ENCODE measurements at places on chromosomes 6 and 20. TPM values are rescaled to one million over a fixed set of nuclear protein-coding genes. Genes with fewer than 3 reads are reported as not detected.
A peak's percentile ranks its signal among the peaks of the same experiment; 100 is the strongest.

DNA sequence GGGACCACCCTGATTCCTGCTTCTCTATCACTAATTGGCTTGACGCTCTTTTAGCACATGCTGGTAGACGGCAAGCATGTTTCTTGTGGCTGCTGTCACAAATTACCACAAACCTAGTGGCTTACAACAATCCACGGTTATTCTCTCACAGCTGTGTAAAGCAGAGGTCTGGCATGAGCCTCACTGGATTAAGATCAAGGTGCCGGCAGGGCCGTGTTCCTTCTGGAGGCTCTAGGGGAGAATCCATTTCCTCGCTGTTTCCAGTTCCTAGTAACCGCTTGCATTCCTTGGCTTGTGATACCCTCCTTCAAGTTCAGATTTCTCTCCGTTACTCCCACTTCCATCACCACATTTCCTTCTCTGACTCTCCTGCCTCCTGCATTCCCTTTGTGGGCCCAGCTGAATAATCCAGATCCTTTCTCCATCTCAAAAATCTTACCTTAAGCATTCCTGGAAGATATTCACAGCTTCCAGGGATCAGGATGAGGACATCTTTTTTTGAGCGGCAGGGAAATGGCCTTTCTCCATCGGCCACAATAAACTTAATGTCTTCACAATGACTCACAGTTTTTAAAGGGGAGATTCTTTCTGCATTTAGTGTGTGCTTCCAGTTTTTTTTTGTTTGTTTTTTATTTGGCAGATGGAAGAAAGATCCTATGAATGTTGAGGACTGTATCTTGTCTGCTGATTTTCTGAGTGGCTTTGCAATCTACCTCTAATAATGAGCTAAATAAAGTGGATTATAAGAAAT is 39.9 kb downstream of the BMP6 start:
- no peak for DNase-seq

- DNase-seq = no peak
These were observed 1.7 kb downstream of the LOC128125822 start for GRCh38 chr6:63573899-63574553.

GRCh38 chr6:158377860-158378259 is 65.6 kb downstream of the TULP4 start:
- no peak for DNase-seq

DNA sequence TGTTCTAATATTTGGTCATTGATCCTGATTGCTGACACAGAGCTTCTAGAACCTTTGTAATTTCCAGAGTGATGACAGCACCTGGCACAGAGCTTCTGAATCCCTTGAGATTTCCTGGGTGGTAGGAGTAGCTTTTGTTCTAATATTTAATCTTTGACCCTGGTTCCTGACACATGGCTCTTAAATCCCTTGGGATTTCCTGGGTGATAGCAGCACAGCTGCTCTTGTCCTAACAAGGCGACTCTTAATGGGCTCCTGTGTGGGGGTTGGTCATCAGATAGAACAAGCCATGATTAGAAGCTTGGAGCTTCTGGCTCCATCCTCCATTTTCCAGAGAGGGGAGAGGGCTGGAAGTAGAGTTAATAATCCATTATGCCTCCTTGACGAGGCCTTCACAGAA is 18.4 kb downstream of the GMPR start:
- DNase-seq = no peak

The GSTA3 gene
- total RNA-seq = not detected

The SLC16A10 gene
- total RNA-seq = 11.6 TPM

GRCh38 chr6:40336940-40337760 is 250.0 kb downstream of the LRFN2 start:
- DNase-seq = no peak

The SLPI gene
- 1.3 TPM for total RNA-seq

DNA sequence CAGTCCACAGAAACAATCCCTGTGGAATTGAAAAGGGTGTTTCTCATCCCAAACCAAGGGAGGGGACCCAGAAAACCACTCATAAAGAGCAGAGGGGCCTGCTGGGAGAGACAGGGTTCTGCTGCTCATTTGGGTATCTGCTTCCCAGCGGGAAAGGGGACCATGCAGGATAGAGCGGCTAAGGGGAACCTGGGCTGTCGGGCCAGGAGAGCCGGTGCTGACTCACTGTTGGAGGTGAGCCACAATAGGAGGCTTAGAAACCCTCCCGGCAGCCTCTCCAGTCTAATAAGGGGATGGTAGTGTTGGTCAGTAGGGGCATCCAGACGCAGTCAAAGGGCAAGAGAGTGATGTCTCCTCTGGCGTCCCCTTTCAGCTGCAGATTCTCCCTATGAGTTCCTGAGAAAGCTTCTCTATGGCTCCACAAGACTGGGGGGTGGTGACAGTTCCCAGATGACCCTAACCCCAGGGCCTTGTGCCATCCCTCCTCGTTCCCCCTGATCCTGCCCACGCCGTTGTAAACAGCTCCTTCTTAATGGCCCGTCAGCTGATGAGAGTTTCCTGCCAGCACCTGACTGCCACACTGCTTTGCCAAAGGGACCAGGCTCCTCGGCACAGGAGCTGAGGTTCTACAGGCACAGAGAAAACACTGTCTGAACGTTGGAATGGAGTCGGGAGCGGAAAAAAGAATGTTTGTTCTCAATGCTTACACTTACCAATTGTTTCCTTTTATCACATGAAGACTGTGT is 646.1 kb upstream of the DEFB115 start:
- peak; percentile 22 for DNase-seq

DNA sequence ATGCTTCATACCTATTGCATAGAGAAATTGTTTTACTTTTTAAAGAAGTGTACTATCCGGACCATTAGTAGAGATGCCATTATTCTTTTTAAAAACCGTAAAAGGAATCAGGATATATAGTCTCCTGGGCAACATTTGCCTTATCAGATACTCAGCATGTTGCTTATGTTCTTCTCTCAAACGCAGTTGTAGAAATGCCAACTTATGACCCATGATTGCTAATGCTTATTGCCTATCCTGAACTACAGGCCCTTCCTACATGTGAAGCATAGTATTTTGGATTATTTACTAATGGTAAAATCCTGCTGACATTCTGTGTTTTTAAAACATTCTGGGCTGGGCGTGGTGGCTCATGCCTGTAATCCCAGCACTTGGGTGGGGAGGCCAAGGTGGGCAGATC is 99.5 kb downstream of the FOXO3 start:
- no peak for DNase-seq

DNA sequence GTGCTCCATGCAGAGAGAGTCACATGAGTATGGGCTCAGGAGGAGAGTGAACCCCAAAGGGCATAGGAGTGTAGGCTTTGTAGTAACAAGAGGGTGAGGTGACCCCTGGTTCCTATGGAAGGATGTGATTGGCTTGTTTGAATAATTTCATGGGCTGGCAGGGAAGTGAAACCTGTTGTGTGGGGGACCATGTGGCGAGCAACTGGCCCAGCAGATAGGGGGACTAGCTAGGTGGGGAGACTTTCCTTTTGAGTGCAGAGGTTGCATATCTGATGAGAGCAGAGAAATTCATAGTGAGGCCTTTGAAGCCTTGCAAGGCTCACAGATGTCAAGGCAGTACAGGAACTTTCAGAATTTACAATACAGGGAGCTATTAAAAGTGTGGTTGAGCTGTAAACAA is 247.9 kb upstream of the SLC35B3 start:
- DNase-seq = no peak

The CTAGE9 gene
- not detected for total RNA-seq

GRCh38 chr6:2695454-2696095 is 55.1 kb downstream of the MYLK4 start:
- no peak for DNase-seq

GRCh38 chr6:160048471-160048870 is 73.1 kb upstream of the SLC22A1 start:
- no peak for DNase-seq

The ECI2 gene
- 40.3 TPM for total RNA-seq

The ZSCAN23 gene
- 6.5 TPM for total RNA-seq

DNA sequence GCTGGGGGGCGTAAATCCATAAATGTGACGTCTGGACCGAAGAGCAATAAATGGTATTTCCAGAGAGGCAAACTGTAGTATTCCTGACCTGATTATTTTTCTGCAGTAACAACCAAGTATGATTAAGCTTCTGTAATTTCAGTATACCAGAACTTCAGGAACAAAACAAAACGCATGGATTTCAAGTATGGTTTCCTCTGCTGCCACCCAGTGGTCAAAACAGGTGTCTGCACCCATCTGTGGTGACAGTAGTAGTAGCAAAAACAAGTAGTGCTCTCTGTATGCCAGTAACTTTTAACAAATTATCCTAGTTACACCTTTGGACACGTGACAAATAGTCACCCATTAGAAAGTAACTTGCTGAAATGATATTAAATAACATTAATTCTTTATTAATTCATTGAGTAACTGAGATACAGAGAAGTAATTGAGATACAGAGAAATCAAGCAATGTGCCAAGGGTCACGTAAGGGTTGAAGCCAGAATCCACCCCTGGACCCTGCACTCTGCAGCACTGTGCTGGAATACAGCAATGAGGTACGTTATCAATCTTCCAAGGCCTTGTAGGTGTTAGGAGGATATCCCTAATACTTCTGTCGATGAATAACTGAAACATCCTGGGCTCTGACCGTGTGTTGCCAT is 7.9 kb downstream of the CALHM4 start:
- DNase-seq = peak; percentile 64

DNA sequence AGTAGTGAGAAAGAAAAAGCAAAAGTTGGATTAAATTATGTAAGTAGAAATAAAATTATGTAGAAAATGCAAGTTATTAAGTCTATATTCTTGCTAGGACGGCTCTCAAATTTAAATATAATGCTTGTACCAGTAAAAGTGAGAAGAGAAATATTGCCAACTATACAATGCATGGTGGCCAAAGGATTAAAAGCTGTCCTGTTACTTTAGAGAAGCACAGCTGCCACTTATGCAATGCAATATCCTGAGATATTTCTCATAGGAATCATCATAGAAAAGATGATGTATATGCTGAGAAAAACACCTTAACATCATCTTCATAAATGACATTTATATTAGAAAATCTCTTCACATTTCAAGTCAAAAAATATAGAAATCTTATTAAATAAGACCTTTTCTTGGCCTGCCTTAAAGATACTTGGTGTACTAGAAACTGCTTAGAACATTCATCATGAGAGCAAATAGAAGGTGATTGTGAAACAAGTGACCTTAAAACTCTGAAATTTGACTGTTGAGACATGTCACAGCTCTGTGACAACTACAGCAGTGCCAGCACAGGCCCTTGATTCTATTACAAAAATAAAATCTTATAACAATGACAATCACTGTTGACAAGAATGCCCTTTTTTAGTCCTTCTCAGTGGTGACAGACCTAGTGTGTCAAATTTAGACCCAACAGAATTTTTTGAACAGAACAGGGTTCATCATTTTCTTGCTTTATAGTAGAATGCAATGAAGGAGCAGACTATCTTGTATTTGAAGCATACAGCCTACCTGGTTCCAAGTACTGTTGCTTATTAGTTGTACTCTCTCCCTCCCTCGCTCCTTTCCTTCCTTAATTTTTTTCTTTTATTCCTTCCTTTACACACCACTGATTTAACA is 173.1 kb downstream of the CLVS2 start:
- no peak for DNase-seq

The OR12D3 gene
- not detected for total RNA-seq

The PLCB1 gene
- 225 TPM for total RNA-seq

The WFDC5 gene
- not detected for total RNA-seq

DNA sequence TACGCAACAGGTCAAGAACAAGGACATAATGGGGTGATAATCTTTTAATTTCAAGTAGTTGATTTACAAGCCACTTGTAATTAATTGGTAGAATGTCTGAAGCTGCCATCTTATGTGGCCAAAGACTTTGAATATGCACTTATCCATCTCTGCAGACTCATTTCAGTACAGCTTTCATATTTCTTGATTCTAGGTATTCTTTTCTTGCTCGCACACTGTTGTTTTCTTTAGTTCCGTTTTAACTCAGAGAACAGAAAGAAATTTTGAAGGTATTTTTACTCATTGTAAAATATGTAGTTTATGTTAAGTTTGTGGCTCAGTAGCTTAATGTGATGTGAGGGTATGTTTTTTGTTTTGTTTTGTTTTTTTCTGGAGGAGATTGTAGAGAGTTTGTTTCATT is 73.9 kb downstream of the UBR2 start:
- DNase-seq = no peak

DNA sequence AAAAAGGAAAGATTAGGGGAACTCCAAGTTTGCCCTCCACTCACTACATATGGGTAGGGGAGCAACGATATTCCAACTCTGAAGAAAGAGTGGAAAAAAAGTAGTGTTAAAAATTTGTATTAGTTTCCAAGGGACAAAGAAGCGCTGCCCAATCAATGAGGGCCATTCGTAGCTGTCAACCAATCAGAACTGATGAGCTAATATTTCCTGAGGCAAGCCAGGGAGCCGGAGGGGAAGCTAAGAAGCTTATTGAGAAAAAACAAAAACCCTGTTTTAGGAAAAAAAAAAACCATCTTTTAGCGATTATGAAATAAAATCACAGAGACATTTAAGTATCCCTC is 59.5 kb downstream of the TRIM38 start:
- DNase-seq = peak; percentile 75

DNA sequence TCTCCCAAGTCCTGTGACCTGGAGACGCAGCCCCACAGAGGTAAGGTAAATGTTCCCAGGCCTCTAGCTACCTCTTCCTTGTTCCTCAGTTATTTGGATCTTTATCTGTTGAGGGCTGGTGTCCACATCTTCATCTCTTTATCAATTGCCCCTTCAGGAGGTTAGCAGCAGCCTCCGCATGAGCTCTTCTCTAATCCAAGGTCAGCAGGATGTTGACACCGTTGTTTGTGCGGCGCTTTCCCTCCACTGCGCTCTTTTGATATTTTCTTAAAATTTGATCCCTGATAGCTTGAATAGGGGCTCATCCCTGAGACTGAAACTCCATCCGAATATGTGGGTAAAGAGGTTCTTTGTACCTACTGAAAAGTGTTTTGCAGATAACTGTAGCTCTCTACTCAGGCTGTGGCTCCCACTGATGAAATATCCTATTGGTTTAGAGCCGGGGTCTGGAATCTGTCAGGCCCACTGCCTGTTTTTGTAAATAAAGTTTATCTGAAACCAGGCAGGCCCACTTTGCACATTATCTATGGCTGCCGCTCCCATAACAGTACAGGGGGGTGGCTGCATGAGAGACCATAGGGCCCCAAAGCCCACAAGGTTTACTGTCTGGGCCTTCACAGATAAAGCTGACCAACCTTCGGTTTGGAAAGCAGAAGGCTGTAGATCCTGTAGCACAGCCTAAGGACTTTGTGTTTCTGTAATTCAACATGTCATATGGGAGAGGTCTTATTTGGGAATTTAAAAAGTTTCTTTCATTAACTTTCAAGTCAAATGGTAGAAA is 362.6 kb downstream of the QKI start:
- DNase-seq = no peak

- DNase-seq = no peak
These were observed 588 bp upstream of the NCOA3 start for GRCh38 chr20:47501116-47501481.

DNA sequence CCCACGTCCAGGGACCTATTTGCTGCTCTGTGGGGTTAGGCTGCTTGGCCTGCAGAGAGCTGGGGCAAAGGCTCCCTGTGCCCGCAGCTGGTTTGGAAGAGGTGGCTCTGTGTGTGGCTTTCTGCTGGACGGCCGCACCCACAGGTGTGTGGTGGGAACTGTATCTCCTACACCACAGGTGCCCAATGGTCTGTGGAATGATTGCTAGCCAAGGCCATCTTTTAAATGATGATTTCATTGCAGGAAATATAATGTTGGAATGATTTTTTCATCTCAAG is 178.4 kb downstream of the DLL1 start:
- DNase-seq = no peak

The GLP1R gene
- total RNA-seq = 0.43 TPM
